Sigmoid colon (tissue), 7 donors: ENCODE measurements at places on chromosomes 5 and 9. TPM values are rescaled to one million over a fixed set of nuclear protein-coding genes. Genes with fewer than 3 reads are reported as not detected.
A peak's percentile ranks its signal among the peaks of the same experiment; 100 is the strongest.

The FCN1 gene
- 1.4 TPM for total RNA-seq

The FLT4 gene
- total RNA-seq = 5.3 TPM

The ZNF782 gene
- total RNA-seq = 16.1 TPM

The CATSPER3 gene
- 1.4 TPM for total RNA-seq

- no peaks in the 10 kb centered on the region for H3K27me3 ChIP-seq
- no peaks in the 10 kb centered on the region for H3K4me1 ChIP-seq
- H3K36me3 ChIP-seq = no peaks in the 10 kb centered on the region
Measured at GRCh38 chr5:136615251-136616119, 250.1 kb upstream of the TRPC7 start.

DNA sequence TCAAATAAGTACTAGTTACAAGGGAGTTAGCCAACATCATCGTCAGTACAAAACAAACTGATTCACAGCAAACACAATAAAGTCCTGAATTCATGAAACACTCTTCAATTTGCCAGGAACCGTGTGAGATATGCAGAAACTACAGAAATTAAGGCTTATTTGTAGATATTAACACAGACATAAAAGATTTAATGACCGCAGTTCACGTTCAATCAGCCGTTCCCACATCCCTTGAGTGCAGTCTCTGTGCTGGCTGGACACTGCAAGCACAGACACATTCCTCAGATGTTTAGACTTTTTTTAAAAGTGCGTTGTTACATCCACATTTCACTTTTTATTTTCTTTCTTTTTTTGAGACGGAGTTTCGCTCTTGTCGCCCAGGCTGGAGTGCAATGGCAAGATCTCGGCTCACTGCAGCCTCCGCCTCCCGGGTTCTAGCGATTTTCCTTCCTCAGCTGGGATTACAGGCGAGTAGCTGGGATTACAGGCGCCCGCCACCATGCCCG is 566 bp upstream of the CEP78 start:
- H3K4me1 ChIP-seq = no peaks in the 10 kb centered on the region
- H3K4me3 ChIP-seq = peak overlapping the region; percentile 79
- H3K27ac ChIP-seq = peak overlapping the region; percentile 80
- no peaks in the 10 kb centered on the region for H3K27me3 ChIP-seq
- peaks cover 4% of the 10 kb centered on the region for H3K36me3 ChIP-seq

GRCh38 chr5:154967421-154968024 is 26.6 kb downstream of the MRPL22 start:
- H3K4me3 ChIP-seq = no peak overlapping the region
- H3K36me3 ChIP-seq = peaks cover 6% of the 10 kb centered on the region
- no peaks in the 10 kb centered on the region for H3K27me3 ChIP-seq
- no peak overlapping the region for H3K27ac ChIP-seq

- H3K4me3 ChIP-seq = no peak overlapping the region
- no peaks in the 10 kb centered on the region for H3K4me1 ChIP-seq
- H3K27ac ChIP-seq = no peak overlapping the region
- no peak for DNase-seq
- H3K36me3 ChIP-seq = peaks cover 12% of the 10 kb centered on the region
- no peaks in the 10 kb centered on the region for H3K27me3 ChIP-seq
Measured at GRCh38 chr5:67059744-67060490, 136.7 kb downstream of the CD180 start.

DNA sequence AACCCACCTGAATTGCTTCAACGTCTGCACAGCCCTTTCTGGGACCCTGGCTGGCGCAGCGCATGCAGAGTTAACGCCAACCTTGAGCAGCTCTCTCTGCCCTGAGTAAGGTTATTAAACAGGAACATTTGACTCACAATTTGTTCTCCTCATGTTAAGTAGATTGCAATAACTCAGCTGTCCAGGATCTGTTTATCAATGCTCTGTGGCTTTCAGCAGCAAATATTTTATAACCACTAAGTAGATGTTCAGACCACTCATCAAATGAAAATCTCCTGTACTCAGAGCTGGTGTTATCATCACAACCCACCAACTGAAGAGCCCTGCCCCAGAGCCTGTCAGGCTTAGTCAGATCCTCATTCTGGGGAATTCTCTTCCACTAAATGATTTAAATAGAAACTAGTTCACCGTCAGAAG is 403.0 kb downstream of the ZNF608 start:
- peaks cover 30% of the 10 kb centered on the region for H3K4me1 ChIP-seq
- no peak overlapping the region for H3K27ac ChIP-seq
- DNase-seq = no peak
- H3K36me3 ChIP-seq = no peaks in the 10 kb centered on the region
- H3K4me3 ChIP-seq = no peak overlapping the region

GRCh38 chr9:129038109-129038852 is 1.9 kb downstream of the MIGA2 start:
- H3K36me3 ChIP-seq = peaks cover 16% of the 10 kb centered on the region
- DNase-seq = no peak
- H3K4me3 ChIP-seq = peak overlapping the region; percentile 96
- peak overlapping the region; percentile 88 for H3K27ac ChIP-seq

DNA sequence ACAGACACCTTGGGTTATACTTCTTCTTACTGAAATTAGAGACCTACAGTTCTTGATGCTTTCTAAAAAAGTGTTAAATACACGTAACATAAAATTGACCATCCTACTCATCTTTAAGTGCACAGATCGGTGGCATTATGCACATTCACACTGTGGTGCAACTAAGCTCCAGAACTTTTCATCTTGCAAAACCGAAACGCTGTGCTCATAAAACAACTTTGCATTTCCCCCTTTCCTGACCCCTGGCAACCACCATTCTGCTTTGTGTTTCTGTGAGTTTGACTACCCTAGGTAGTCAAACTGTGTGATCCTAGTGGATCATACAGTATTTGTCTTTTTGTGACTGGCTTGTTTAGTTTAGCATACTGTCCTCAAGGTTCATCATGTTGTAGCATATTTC is 3.9 kb downstream of the MVB12B start:
- H3K4me1 ChIP-seq = peaks cover 35% of the 10 kb centered on the region
- H3K4me3 ChIP-seq = no peak overlapping the region
- H3K27me3 ChIP-seq = no peaks in the 10 kb centered on the region
- no peaks in the 10 kb centered on the region for H3K36me3 ChIP-seq

DNA sequence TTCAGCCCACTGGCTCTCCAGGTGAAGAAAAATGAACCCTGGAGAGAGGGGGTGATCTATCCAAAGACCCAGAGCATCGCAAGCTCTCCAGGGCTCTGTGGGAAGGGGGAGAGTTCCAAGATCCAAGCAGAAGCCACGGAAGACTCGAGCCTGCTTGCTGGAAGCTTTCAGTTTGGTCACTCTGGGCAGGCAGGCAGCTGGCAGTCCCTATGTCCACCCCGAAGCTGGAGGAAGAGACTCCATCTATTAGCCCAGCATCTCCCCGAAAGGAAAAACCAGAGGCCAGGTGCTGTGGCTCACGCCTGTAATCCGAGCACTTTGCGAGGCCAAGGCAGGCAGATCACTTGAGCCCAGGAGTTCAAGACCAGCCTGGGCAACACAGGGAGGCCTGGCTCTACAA is 10.7 kb upstream of the SPARC start:
- H3K4me3 ChIP-seq = no peak overlapping the region
- H3K4me1 ChIP-seq = no peaks in the 10 kb centered on the region
- H3K36me3 ChIP-seq = no peaks in the 10 kb centered on the region
- DNase-seq = no peak
- peak overlapping the region; percentile 73 for H3K27ac ChIP-seq
